Stimulated activated CD8-positive, alpha-beta memory T cell treated with anti-CD3 and anti-CD28 coated beads, Interleukin-4, amount 100 ng/mL, for 48 hours (primary cell): ENCODE measurements at places on chromosomes 12 and 14.
A peak's percentile ranks its signal among the peaks of the same experiment; 100 is the strongest.

DNA sequence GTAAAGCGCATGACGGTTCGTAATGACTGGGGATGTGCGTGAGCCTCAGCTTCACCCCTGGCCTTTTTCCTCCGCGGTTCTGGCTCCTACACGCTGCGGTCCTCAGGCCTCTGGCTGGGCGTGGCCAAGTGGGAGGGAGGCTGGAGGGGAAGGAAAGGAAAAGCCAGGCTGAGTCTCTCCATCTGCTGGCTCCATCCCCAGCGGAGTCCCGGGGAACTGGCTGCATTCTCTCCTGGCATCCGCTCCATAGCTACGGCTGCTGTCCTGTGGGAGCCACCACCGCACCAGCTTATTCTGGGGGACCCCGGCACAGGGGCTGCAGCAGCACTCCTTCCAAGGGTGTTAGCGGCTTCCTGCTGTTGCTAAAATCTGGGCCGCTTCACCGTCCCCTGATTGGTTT is 68.2 kb upstream of the SLC24A4 start:
- DNase-seq = no peak

GRCh38 chr14:83883732-83884131 is 1646.2 kb upstream of the FLRT2 start:
- no peak for DNase-seq

DNA sequence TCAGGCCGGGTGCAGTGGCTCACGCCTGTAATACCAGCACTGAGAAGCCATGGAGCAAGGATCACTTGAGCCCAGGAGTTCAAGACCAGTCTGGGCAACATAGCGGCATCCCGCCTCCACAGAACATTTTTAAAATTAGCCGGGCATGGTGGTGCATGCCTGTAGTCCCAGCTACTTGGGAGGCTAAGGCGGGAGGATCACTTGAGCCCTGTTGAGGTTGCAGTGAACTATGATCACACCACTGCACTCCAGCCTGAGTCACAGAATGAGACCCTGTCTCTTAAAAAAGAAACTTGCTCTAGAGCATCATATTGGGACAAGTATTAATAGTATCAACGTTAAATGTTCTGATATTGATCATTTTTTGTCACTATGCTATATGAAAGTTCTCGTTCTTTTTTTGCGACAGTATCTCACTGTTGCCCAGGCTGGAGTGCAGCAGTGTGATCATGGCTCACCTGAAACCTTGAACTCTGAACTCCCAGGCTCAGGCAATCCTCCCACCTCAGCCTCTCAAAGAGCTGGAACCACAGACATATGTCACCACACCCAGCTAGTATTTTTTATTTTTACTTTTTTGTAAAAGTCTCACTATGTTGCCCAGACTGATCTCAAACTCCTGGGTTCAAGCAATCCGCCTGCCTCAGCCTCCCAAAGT is 47.7 kb downstream of the CCDC85C start:
- DNase-seq = no peak

DNA sequence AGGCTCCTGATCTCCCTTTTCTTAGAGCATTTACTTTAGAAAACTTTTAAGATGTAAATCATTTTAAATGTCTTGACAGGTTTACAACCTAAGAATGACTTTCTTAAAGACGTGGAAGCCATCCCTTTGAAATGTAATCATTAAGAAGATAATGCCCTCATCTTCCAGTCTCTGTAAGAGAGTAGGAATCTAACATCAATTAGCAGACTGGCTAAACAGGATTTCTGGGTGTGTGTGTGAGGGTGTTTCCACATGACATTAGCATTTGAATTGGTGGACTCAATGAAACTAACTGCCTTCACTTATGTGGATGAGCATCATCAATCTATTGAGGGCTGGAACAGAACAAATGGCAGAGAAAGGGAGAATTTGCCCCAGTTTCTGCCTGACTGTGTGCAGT is 329.5 kb downstream of the RPL10L start:
- DNase-seq = no peak

DNA sequence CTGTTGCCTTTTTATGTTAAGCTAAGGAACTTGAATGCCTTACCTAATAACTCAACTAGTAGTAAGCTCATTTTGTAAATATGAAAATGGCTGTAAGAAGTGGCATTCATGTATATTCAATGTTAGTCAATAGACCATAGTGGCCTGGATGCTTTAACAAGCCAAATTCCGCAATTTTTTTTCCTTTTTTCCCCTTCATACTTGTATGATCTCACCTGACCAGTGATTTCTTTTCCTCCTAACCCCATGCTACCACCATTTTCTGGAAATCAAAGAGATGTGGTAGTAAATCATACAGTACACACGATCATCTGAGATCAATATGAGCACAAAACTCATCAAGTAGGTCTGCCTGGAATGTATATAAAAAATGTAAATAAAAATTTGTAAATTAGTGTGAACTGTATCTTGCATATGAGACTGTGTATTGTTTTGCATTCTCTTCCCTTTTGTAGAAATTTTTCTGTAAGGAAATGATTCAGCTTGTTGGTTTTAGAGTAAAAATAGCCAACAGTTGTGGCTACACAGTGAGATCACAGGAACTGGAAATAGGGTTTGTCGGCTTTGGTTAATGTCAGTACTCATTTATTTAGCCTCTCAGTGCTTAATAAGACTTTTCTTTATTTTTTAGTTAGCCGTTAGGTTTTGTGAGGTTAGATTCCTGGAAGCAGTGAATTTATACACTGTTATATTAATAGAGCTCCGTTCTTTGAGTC is 62.5 kb downstream of the ETNK1 start:
- DNase-seq = no peak

DNA sequence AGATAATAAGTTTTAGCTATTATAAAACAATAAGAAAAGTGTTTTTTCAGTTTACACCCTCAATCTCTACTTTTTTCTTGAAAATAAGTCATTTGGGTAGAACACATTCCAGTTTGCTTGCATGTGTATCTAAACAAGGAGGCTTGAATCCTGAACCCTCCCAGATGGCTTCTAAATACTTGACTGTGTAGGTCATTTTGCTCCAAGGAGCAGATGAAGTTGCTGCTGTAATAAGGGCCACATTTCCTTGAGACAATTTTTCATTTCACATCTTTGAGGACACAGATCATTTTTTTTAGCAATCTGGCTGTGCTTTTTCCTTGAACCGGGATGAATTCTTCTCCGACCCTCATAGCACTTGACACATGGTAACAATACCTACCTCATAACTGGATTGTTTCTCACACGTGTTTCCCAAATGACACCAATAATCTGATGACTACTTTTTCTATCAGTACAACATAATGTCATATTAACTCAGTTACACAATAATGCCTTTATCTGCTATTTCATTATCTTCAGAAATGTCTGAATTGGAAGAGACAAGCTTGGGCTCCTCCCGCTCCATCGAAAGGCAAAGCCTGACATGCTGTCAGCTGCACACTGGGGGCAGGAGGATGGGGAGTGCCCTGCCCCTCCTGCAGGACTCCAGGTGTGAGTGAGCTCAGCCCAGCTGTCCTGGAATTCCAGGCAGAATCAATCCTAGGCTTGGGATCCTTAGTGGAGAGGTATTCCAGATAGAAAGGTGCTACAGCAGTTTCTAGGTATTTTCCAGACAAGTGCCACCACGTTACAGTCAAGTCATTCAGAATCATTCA is 30.9 kb downstream of the GPHB5 start:
- no peak for DNase-seq

GRCh38 chr12:93089805-93090569 is 160.9 kb upstream of the EEA1 start:
- peak; percentile 34 for DNase-seq

GRCh38 chr12:107243341-107243740 is 150.0 kb upstream of the CRY1 start:
- no peak for DNase-seq

- DNase-seq = no peak
Measured at GRCh38 chr12:124655698-124656516, 88.5 kb upstream of the NCOR2 start.

DNA sequence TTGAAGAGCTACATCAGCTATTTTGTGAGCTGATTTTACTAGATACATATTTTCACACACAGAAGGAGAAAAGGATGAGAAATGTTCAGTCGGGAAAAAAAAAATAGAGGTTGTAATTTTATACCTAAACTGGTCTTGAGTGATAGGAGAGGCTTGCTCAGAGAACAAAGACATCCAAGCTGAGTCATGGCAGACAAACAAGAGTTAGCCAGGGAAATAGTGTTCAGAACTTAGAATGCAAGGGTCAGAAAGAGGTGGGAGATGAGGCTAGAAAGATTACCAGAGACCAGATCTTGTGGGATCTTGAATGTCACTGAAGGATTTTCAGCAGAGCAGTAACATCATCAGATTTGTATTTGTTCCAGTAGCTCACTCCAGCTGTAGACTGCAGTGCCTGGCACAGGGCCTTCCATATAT is 121.9 kb upstream of the ATF1 start:
- DNase-seq = no peak

GRCh38 chr12:75591628-75592027 is 80.2 kb upstream of the KRR1 start:
- no peak for DNase-seq

DNA sequence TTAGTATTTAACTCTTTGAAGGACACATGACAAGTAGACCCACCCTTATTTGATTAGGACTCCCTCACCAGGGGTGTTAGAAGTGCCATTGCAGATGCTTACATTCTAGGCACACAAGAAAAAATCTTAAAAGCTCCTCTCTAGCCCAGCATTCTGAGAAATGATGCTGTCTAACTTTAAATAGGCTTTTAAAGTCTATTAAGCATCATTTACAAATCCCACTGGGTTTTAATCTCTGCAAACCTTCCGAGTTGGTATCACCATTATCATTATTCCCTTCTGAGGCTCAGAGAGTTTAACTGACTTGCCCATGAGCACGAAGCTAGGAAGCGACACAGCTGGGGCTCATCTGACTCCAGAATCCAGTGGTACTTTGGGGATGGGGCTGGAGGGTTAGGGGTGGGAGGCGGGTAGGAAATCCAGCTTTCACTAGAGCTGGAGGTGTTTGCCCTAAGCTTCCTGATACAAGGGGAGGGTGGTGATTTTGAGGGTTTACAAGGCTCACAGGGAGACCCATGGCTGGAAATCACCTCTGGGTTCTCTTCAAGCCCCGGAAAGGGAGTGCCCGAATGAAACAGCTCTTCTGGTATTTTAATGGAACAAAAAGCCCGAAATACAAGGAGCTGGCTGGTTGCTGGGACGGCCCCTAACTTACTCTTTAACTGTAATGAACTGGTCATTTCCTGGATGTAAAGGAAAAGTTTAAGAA is 109.2 kb upstream of the FUT8 start:
- no peak for DNase-seq

DNA sequence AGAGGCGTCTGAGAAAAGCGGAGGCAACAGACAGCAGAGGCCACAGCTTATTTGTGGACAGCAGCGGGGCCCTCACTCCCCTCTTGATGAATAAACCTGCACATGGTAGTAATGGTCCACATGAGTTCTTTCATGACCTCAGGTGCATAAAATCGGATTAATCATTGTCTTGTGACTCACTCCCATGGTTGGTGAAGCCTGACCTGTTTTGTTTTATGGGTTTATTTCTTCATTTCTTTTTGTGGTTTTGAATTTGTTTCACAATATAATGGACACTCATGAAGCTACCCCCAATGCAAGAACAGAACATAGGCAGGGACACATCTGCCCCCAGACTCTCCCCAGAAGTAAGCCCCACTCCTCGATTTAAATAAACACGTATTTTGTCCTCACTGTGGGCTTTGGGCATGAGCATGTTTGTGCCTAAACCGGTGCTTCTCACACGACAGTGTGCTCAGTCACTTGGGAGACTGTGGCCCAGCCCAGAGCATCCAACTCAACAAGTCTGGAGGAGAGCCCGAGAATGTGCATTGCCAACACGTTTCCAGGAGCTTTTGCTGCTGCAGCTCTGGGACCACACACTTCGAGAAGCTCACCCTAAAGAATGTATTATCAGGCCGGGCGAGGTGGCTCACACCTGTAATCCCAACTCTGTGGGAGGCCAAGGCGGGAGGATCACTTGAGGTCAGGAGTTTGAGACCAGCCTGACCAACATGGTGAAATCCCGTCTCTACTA is 116.1 kb downstream of the SCARB1 start:
- DNase-seq = no peak

DNA sequence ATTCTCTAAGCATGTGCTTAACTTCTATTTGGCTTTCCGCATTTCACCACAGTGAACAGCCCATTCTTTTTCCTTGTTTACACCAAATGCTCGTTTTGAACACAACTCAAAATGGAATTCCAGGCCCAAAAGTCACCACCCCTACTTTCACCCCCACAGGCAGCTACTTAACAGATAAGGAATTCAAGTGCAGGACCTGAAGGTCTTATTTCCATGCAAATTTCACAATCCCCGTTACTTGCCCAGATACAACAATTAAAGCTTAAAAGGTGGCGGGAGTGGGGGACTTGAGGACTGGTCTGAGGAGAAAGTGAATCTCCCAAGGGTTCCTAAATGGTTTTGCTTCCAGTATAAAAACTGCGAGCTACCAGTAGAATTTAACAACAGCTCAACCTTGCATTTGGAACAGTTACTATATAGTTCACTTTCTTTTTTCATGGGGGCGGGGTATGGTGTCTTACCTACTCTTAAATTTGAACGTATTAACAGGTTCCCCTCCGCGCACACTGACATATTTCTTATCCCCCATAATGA is 3.7 kb downstream of the USP44 start:
- DNase-seq = no peak

DNA sequence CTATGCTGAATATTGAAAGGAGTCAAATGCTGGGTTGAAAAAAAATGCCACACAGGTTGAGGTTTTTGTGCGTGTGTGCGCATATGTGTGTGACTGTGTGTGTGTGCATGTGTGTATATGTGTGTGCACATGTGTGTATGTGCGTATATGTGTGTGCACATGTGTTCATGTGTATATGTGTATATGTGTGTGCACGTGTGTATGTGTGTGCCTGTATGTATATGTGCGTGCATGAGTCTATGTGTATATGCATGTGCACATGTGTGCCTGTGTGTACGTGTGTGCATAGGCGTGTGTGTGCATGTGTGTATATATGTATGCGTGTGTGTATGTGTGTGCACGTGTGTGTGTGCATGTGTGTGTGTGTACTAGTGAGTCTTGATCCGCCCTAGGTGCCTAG is 655.7 kb downstream of the AACS start:
- DNase-seq = no peak

DNA sequence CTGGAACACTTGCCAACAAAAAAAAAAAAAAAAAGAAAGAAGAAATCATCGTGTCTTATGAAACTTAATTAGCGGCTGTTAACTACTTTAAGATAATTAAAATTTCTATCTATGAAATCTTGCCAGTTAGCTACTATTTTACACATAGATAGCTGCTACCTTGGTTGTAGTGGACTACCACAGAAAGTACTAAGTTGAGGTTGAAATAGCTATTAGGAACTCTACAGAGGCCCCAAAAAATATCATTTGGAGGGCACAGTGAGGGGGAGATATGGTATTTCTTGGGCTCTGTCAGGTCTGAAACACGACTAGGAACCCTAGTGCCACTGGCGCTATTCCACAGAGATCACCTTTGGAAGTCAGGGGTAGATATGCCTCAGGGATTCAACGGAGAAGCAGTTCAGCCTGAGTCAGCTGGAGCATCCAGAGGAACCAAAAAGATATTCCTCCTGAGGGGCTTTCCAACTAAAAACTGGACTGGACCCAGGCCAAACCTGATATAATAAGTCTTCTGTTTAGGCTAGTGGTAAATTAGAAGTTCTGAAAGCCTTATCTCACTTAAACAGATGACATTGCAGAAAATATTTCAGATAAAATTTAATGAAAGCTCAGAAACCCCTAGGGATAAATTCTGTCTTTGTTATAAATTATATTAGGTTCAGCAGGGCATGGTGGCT is 126.1 kb downstream of the EPS8 start:
- DNase-seq = no peak

- no peak for DNase-seq
Measured at GRCh38 chr14:79453276-79453675, 758.0 kb downstream of the DIO2 start.

GRCh38 chr12:10243818-10244520 is 31.3 kb downstream of the GABARAPL1 start:
- DNase-seq = no peak

GRCh38 chr14:96136371-96137005 is 68.2 kb upstream of the BDKRB2 start:
- DNase-seq = no peak
